Brain pericyte (primary cell): ENCODE measurements at places on chromosomes 7 and 10.
A peak's percentile ranks its signal among the peaks of the same experiment; 100 is the strongest.

GRCh38 chr7:107953924-107954303 is 49.0 kb downstream of the LAMB1 start:
- DNase-seq = no peak

DNA sequence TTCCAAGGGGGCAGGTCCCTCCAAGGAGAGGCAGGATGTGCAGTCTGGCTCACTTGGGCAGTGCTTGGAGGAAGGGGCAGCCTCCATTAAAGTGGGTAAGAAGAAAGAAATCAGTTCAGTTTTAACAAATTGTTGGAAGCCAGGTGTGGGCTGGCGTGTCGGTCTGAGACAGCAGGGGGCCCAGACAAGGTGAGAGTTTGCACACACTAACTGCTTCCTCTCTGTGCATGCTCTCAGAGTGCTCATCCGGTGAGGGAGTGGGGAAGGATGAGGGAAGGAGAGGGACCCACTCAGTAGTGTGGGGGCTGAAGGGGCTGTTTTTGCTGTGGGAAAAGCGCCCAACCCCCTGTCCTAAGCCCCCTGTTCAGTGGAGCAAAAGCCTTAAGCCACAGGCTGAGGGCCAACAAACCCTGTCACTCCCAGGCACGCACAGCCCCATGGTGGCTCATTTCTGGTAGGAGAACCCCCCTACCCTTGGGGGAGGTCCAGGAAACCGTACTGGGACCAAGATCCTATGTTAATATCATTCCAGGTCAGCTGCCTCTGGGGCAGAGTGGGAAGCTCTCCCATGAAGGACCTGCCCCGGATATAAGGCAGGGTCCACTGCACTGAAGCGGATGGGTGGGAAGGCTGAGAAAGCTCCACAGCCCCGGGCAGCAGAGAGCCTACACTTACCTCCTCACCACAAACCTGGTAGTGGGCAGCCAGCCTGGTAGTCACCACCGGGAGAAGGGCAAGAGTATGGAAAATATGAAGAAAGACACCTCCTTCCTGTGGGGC is 5.1 kb upstream of the PCBD1 start:
- no peak for DNase-seq

- no peak for DNase-seq
These were observed 5.7 kb downstream of the GLRX3 start for GRCh38 chr10:130141878-130142277.

DNA sequence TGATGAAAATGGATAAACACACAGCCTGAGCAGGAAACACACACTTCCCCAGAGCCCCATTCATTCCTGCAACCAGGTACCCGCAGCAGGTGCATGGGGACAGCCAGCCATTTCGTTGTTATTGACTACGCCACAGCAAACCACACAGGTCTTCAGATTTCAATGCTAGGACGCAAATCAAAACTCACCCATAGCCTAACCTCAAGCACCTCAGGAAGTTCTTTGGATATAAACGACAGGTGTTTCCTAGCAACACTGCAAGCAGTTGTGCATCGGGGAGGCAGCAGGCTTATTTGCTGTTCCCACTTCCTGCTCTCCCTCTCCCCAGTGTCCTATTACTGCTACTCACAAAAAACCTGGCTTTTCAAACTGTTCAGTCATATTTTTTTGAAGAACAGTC is 176.5 kb upstream of the FRMD4A start:
- DNase-seq = no peak

- no peak for DNase-seq
These were observed 266.4 kb upstream of the LYZL1 start for GRCh38 chr10:29022513-29022912.

DNA sequence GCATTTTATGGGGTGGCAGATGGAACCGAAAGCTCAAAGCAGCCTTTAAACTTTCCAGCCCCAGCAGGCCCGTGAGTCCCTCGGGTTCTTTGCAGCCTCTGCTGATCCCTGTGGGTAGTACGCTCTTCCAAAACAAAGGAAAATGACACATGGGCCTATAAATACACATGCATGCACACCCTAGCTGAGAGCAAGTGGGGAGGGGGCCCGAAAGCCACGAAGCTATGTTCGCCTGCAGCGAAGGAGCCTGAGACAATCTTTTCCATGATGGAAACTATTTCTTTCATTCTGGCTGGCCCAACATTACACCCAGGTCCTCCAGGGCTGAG is 32.2 kb downstream of the CALML5 start:
- no peak for DNase-seq

- DNase-seq = no peak
These were observed 304.4 kb upstream of the MBL2 start for GRCh38 chr10:53076948-53077347.

- DNase-seq = no peak
These were observed 575.3 kb downstream of the IPMK start for GRCh38 chr10:57692255-57692980.

- no peak for DNase-seq
These were observed 135.0 kb downstream of the JAZF1 start for GRCh38 chr7:28045592-28045991.

DNA sequence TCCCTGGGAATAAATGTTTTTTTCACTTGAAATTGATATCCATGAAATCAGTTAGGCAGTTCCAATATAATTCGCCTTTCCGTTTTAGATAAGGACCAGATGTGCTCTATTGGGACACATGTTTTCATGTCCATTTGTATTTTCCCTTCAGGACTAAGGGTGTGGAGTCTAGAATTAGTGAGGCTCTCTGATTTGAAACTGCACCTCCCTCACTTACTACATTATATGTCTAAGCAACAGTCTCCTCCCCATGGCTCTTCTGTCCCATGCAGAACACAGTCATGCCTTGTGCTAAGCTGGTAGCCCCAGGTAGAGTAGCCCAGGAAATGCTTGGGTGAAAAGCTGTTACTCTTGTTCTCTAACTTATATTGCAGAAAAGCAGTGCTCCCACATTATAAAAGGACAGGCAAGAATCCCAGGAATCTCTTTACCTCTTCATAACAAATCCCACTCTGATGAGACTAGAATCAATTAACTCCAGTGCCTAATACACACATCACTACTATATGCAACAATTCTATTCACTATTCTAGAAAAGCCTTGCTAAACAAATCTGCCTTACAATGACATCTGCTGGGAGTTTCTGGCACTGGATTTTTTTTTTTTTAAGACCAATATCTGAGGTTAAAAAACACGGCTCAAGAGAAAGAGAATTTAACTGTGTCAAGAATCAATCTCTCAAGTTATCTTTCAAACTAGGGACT is 293.9 kb downstream of the SNX13 start:
- no peak for DNase-seq

DNA sequence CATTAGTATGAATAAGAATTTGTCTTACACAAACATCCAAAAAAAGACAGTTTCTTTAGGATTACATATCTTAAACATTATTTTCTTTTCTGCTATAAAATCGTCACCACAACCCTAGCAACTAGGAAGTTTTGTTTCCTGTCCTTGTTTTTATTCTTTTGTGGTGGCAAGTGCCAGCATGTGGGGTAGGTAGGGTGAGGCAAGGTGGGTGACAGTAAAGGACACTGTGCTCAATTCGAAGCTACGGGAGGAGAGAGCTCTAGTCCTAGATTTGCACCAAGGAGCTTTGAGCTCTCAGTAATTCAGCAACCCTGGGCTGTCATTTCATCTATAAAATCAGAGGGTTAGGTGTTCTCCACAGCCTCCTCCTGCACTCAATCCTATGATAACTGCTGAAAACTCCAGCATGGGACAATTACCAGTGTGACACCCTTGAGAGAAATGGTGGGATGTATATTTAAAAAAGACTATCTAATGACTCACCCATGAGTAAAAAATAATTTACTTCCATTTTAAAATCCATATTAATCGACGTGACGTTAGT is 187.1 kb downstream of the FAM107B start:
- no peak for DNase-seq

- DNase-seq = no peak
These were observed 121.0 kb downstream of the NEURL1 start for GRCh38 chr10:103614306-103615158.

DNA sequence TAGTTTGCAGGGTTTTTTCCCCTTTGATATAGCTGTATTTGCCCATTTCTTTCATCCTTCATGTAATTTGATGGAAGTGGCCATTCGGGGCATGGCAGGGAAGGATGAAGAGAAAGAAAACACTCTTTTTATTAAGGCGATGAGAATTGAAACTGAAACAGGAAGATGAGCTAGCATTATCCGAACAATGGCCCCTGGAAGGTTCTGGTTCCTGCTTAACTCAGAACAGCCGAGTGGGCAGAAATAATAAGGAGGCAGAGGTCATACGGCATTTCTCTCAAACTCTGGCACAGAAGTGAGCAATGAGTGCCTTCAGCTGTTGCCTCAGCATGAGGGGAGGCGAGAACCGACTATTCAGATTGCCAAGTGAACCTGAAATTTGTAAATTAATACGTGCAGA is 113.2 kb upstream of the MYO3A start:
- no peak for DNase-seq

- no peak for DNase-seq
These were observed 95.8 kb downstream of the WNT2 start for GRCh38 chr7:117227091-117227490.

GRCh38 chr10:106410331-106410730 is 754.2 kb downstream of the SORCS1 start:
- DNase-seq = no peak

- no peak for DNase-seq
These were observed 115.5 kb upstream of the DIP2C start for GRCh38 chr10:804787-805619.

- no peak for DNase-seq
These were observed 91.7 kb upstream of the HPS1 start for GRCh38 chr10:98538472-98538871.

- DNase-seq = no peak
These were observed 59.4 kb downstream of the CUZD1 start for GRCh38 chr10:122786269-122786668.

- no peak for DNase-seq
These were observed 144.8 kb upstream of the KLF14 start for GRCh38 chr7:130878785-130879184.

- no peak for DNase-seq
These were observed 342.7 kb downstream of the GRID1 start for GRCh38 chr10:86023931-86024280.

DNA sequence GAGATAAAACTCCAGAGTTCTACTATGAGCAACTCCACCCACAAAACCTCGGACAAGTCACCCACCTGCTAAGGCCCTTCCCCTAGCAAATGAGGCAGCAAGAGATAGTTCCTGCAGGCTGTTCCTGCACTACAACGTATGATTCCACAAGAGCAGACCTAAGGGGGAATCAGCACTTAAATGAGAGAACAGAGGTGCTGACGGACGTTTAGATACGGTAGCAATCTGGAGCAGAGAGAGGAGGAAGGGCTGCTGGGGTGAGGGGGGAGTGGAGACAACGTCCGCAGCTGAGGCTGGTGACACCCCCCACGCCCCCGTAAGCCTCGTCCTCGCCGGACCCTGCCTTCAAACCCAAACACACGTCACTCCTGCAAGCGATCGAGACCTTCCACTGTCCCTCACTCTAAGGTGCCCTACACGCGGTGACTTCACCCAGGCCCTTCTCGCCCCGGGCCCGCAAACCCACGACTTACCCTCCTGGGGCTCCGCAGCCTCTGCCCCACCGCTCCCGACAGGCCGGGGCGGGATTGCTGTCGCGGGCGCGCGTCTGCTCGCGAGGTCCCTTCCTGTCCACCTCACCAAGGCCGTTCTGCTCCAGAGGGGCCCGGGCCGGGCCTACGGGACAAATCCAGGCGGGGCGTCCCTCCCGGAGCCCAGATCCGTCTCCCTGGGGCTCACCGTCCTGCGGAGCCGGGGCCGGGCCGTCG is 635 bp downstream of the ZNF12 start:
- DNase-seq = no peak

- DNase-seq = peak; percentile 65
These were observed 308.3 kb upstream of the IGFBP3 start for GRCh38 chr7:46229409-46229808.

DNA sequence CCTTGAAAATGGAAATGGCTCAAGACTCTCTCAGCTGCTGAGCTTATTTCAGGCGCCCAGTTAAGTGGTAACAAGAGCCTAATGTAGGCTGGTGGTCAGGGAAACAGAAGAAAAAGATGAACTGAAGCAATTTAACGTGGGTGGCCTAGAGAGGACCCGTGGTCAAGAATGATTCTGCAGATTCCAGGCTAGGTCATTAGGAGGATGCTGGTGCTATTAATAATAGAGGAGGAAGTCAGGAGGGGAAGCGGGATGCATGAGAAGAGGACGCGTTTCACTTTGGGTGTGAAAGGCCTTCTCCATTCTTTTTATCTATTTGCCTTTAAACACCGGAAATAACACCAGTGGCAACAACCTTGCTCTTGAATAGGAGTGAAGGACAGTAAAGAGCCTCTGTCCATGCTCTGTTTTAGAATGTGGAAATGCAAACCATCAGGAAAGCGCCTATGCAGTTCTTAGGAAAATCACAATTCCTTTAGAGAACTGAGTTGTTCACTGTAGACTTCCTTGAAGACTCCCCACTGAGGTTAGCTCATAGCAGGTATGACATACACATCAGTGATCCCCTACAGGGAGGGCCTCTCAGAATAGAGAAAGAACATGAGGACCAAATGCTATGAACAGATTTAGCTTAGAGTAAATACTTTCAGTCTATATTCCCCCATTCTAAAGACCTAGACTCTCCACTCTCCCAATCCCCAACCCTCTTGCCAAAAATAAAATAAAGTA is 8.6 kb downstream of the LIPA start:
- no peak for DNase-seq

DNA sequence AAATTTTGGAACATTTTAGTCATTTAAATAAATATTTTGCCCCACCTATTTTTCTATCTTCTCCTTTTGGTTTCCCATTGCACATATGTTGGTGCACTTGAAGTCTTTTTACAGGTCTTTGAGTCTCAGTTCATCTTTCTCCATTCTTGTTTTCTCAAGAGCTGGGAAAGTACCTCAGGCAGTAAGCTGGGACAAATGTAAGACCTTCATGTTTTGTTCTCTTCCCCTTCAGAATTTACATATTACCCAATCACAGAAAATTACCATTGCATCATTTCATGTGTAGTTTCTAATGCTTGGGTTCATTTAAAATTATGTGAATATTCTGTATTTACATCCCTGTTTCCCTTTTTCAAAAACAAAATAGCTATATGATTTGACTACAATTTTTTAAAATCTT is 1150.0 kb upstream of the POT1 start:
- DNase-seq = no peak

GRCh38 chr10:70508912-70509756 is 30.6 kb downstream of the PALD1 start:
- DNase-seq = peak; percentile 60
